ENCODE measurements at places on chromosomes 16 and 17. TPM values are rescaled to one million over a fixed set of nuclear protein-coding genes. Genes with fewer than 3 reads are reported as not detected.

- DNase-seq: no peak
- peaks cover 11% of the 10 kb centered on the region for H3K27me3 ChIP-seq
- no peak overlapping the region for H3K4me3 ChIP-seq
- H3K36me3 ChIP-seq: no peaks in the 10 kb centered on the region
- no peak overlapping the region for H3K27ac ChIP-seq
Observed at GRCh38 chr17:65550075-65550662, 11.3 kb downstream of the AXIN2 start.

- no peak overlapping the region for H3K27ac ChIP-seq
- no peak for DNase-seq
- peaks cover 3% of the 10 kb centered on the region for H3K27me3 ChIP-seq
- H3K4me1 ChIP-seq: no peaks in the 10 kb centered on the region
Observed at GRCh38 chr16:12262454-12263180, 286.1 kb downstream of the SNX29 start.

DNA sequence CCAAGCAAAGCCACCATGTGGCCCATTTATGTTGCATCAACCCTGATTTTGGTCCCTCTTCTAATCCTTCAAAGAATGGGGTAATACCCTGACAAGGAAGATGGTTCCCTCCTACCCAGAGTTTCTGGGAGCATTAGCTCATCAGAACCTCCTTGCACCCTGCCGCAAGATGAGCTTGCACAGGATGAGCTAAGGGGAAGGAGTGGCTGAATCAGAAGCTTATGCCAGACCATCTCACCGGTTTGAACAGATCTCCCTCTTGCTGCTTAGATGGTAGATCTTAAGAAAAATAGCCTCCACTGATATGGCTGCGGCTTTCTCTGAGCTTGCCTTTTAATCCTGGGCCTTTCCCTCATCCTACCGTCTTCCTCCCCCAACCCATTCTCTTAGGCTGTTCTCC is 175.1 kb downstream of the SOX9 start:
- H3K36me3 ChIP-seq: no peaks in the 10 kb centered on the region
- H3K27me3 ChIP-seq: peaks cover 17% of the 10 kb centered on the region
- H3K27ac ChIP-seq: no peak overlapping the region
- no peak for DNase-seq
- H3K4me3 ChIP-seq: no peak overlapping the region

DNA sequence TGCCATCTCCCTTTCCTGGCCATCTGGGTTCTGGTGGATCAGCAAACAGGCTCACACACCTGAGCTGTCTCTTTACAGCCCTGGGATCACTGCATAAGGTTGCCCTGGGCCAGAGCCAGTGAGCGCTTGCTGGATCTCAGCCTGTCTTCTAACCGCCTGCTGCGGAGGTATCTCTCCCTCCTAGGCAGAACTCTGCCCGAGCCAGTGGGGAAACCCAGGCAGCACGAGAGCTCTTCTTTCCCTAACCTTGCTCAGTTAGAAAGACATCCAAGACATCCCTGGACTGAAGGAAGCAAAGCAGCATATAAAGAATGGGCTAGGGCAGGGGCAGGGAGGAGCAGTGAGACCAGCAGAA is 6.4 kb downstream of the HAS3 start:
- no peak for DNase-seq
- H3K27me3 ChIP-seq: peaks cover 10% of the 10 kb centered on the region
- no peak overlapping the region for H3K4me3 ChIP-seq
- H3K27ac ChIP-seq: no peak overlapping the region
- H3K4me1 ChIP-seq: 0 out of 2 replicates have a peak, but pooled peaks cover 4% of the 10 kb centered on the region
- peaks cover 12% of the 10 kb centered on the region for H3K36me3 ChIP-seq

DNA sequence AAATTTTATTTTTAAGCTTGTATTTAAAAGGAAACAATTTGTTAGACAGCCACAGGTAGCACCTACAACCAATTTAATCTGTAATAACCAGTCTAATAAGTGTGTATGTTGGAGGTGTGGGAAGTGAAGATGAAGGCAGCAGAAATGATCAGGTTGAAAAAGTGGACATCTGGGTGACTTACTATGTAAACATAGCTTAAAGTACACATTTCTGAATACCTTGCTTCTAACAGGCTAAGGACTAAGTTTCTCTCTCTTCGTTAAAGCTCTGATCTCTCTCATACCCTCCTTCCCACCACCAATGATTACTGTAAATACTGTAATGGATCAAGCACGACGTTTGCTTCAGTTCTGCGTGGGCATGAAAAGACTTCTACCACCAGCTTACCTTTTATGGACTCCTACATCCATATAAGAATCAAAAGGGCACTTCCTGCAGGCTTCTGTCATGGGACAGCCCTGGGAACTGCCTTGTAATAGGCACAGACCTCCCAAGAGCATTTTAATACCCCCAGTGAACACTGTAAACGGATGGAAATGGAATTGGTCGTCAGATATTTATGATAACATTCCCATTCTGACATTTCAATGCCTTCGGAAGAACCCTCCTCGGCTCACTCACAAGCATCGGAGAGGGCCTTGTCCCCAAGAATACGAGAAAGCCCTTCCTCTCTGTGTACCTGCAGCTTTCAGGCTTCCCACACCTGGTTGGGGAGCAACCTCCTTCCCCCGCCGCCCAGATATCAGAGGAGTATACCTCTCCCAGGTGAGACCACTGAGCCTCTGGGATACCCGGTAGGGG is 700 bp downstream of the CCDC43 start:
- peak overlapping the region; percentile 98 for H3K4me3 ChIP-seq
- peak overlapping the region; percentile 98 for H3K27ac ChIP-seq
- H3K4me1 ChIP-seq: peaks cover 17% of the 10 kb centered on the region
- H3K36me3 ChIP-seq: peaks cover 4% of the 10 kb centered on the region

Gene KRTAP2-3
- total RNA-seq: 126 TPM

Measured in HFFc6 (cell line).